Hypothalamus (tissue), 51 donors: ENCODE measurements at places on chromosomes 2 and 18.

DNA sequence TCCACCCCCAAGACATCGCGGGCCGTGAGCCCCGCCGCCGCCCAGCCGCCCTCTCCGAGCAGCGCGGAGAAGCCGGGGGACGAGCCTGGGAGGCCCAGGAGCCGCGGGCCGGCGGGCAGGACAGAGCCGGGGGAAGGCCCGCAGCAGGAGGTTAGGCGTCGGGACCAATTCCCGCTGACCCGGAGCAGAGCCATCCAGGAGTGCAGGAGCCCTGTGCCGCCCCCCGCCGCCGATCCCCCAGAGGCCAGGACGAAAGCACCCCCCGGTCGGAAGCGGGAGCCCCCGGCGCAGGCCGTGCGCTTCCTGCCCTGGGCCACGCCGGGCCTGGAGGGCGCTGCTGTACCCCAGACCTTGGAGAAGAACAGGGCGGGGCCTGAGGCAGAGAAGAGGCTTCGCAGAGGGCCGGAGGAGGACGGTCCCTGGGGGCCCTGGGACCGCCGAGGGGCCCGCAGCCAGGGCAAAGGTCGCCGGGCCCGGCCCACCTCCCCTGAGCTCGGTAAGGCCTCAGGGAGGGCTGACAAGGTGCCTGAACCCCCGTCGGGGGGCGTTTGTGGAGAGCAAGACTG is 14.2 kb downstream of the SPEG start:
- DNase-seq = no peak

DNA sequence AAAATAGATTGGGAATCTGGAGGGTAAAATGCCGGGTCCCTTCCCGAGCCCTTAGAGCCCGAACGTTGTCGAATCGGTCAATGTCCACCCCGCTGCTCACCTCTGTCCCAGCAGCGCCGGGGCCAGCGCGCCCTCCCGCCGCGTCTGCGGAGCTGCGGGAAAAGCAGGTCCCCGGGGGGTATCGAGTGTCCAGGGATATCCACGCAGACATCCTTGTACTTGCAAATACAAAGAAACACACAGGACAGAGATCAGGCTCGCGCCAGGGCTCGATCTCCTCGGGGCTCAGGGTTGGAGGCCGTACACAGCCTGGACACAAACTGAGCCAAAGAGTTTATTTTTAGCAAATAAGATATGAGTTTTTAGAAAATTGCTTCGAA is 2.3 kb upstream of the GATA6 start:
- no peak for DNase-seq

DNA sequence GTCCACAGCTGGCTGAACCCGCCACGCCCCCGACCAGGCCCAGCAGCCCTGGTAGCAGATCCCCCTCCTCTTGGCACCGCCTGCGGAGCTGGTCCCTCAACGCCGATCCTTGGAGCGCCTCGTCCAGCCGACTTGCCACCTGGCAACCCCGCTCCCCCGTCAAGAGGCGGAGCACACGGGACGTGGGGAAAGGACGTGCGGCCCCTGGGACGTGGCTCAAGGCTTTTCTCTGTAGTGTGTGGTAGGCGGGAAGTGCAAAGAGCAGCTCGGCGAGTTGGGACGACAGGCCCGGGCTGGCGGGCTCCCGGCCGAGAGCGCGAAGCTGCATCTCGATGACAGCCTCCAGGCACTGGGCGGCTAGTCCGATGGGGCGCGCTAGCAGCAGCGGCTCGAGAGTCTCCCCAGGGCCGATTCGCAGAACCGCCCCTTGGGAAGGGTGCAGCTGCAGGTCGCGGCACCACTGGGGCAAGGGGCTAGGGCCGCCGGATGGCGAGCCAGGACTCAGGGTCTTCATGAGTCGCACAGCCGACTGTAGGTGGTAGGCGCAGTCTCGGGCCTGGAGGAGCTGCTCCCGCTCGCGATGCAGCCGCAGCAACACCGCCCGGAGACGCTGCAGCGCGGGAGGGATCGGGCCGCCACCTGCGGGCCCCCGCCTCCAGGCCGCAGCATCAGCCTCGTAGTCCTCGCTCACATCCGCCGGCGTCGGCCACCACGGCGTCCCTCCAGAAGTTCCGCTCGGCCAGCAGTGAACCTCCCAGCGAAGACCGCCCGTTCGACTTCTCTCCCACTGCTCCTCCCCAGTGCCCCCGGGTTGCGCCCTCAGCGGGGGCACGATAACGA is 617 bp downstream of the CCDC142 start:
- DNase-seq = no peak

GRCh38 chr18:69898241-69898861 is 49.3 kb downstream of the CD226 start:
- no peak for DNase-seq

DNA sequence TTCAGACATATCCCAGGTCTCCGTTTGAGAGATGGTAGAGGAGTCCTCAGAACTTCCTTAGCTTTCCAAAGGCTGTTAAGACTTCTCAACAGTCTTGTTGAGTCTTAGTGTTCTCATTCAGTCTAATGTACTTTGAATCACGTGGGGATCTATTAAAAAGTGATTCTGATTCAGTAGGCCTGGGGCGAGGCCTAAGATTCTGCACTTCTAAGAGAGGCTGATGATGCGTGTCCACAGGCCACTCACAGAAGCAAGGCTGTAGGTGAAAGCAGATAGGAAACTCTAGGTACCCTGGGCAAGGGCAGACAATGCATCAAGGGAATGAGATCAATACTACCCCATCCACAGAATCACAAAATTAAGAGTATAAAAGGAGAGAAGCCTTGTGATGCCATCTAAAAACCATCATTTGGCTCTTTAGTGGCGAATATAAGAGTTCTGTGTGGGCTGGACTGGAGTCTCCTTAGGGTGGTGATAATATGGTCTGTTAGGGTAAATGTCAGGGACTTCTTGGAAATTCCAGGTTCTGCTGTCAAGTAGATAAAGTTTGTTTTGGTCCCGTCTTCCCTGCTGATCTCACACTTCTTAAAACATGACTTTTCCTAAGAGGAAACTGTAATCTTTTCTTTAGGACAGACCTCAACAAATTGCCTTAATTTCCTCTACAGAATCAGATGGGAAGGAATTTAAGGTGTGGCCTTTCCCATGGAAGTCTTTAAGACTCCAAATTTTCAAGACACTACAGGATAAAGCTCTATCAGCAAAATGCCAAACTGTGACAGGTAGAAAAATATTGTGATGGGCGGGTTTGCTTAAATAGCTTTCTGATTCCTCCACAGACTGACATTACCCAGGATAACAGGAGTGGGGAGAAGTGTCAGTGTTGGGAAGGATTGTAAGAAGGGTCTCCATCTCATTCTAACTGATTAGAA is 45.7 kb upstream of the NEMP2 start:
- no peak for DNase-seq
